ENCODE measurements at places on chromosomes 2 and 18.

- DNase-seq, result no peak
Observed at GRCh38 chr2:119429225-119429981, 2.3 kb upstream of the TMEM37 start.

DNA sequence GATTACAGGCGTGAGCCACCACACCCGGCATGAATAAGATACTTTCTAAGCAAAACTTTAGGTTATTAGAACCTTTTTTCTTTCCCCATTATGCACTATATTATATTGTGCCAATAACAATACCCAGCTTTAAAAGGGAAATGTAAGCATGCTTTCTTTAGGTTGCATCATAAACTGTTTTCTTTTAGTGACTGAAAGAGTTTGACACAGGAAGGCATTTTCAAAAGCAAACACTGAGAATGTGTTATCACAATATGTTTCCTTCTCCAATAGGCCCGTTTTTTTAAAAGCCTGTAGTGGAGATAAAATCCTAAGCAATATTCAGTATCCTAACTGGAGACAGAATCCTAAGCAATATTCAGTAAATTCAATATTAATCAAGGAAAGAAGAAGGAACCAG, 16.7 kb upstream of the EPB41L5 start:
- no peak for DNase-seq

DNA sequence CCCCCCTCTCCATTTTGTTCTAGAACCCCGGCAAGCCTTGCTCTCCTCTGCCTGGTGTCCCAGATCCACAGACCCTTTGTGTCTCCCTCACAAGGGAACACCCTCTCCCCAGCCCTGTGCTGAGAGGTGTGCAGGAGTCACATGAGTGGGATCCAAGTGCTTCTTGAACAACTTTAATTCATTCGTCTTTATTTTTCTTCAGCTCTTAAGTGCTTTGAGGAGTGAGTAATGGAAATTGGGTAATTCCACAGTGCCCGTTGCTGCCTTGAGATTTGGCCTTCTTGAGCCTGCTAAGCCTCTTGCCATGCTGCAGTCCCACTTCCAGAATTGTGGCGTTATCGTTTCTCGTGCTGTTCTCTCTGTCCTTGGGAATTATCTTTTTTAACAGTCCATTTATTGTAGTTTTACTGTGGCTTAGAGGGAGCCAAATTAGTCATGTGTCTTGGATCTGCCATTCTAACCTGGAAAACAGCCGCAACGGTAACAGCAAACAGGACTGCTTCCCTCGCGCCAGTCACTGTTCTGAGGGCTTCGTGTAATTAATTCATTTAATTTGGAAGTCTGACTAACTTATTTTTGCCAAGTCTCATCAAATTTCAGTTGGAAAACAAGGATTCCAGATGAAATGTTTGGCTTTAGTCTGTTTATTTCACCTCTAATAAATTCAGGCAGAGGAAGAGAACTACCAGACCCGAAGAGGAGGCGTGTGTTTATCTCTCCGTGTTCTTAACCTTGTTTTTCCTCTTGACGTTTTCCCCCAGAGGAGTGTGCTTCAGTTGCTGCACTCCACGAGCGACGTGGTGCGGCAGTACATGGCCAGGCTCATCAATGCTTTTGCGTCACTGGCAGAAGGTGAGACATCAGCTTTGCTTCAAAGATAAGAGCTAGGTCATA, 72.0 kb downstream of the ARMC9 start:
- DNase-seq, result no peak

DNA sequence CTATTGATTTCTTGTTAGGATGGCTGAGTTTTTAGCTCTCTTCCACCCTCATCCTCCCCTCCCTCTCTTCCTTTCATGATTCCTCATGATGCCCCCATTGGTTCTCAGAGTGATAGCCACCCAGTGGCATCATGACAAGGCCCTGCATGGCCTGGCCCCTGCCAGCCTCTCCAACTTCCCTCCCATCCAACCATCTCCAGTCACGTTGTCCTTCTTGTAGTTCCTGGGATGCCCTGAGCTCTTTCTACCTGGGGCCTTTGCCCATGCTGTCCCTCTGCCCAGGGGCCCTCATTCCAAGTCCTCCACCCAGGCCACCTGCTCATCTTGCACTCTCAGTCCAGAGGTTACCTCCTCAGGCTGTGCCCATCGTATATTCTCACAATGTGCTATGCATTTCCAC, 247.5 kb downstream of the TFCP2L1 start:
- no peak for DNase-seq

DNA sequence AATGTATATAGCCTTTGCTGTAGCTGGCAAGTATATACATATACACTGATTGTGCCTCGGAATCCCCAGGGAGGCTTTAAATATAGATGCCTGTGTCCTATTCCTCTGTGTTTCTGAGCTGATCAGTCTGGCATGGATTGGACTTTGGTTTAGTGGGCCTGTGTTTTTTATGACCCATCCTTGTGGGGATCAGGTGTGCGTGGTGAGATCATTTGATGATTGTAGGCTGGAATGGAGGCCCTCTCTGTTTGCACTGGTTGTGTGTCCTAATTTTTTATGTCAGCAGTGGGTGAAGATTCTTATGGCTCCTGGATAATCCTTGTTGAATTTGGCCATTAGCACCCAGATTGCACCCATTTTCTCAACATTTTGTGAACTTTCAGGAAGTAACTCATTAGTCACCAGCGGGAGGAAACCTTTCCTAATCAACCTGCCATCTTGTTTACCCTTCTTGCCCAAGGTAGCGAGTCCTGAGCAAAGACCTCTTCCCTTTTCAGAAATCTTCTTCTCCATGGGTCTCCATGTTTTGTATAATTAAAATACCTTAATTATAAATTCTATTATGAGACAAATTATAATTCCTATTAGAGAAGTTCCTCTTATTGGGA, 75.8 kb downstream of the UGGT1 start:
- DNase-seq, result no peak

GRCh38 chr2:84273406-84273805, 185.7 kb downstream of the SUCLG1 start:
- DNase-seq, result no peak

DNA sequence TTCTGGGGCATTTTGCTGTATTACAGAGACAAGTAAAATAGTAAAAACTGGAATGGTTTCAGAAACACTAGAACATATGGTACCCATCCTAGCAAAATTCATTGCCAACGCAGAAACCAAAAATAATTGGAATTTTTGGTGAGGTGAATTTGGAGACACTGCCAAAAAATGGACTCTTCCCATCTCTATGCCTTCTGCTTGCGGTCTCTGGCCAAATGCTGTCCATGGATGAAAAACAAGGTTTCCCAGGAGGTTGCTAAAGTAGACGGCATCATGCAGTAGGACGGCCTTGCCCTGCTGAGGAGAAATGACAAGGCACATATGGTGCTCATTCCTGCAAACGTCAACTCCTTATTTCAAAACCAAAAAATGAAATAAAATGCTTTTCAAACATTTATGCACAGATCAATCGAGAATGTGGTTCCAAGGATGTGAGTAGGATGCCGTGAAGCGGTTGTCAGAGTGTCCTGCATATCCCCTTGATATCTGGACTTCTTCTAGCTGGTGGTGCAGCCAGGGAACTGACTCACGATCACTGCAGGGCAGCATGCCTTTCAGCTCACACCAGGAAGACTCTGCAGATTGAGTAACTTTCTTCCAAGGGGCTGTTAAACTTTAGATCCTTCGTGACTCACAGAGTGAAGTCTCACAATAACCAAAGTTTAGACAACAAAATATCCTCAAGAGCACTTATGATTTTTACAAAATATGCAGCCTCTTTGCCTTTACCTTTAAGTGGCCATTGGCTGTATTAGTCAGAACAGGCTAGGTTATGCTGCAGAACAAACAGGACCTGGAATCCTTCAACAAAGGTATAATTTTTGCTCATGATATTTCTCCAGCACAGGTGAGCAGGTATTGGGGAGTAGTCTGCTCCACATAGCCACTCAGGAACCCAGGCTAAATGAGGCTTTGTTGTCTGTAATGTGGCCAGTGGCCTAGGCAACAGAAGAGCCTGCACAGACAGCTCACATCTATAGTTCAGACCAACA, 149.4 kb upstream of the NDUFV2 start:
- no peak for DNase-seq

- no peak for DNase-seq
Observed at GRCh38 chr2:7559791-7560190, 642.6 kb downstream of the RNF144A start.

- peak; percentile 96 for DNase-seq
Observed at GRCh38 chr2:13227578-13227977, 510.8 kb downstream of the TRIB2 start.

- no peak for DNase-seq
Observed at GRCh38 chr2:38474715-38475566, 97.9 kb upstream of the ATL2 start.

DNA sequence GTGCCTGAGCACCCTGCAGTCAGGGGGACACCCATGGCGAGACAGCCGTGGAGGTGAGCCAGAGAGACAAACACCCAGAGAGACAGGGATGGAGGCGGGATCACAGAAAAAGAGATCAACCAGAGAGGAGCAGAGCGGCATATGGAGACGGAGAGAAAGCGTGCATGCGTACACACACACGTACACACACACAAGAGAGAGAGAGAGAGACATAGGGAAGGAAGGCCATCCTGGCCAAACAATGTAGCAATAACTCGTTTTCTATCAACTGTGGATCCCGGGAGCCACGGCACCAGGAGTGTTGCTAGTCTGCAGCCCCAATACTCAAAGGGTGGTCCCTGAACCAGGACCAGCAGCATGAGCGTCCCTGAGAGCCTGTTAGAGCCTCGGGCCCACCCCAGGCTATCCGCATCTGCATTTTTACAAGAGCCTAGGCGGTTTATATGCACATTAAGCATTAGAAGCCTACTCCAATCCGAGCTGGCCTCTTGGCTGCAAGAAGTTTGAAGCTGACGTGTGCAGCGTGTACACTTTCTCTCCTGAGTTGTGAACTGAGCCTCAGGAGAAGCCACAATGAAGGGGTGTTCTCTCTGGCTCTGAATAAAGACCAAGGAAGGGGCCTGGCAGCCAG, 50.1 kb upstream of the MYCN start:
- DNase-seq, result no peak

GRCh38 chr2:16069933-16070647, 129.7 kb downstream of the MYCN start:
- DNase-seq, result no peak

- DNase-seq, result peak; percentile 92
Observed at GRCh38 chr2:2847209-2847676, 516.2 kb upstream of the MYT1L start.

DNA sequence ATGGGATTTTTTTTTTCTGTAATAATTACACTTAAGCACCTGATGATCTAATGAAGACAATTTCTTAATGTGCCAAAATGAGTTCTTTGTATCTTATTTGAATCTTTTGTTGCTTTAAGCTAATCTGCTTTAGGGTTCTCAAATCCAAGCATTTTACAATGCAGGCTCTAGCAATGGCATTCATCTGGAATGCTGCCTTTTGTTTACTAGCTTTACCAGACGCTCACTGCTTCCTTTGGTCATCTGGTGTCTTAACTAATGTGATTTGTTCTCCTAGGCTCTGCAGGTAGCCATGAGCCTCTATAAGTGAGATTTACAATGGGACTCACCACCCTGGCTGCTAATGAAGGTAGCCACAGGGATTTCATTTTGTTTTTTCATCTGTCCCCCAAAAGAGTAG, 100.3 kb downstream of the GREB1L start:
- no peak for DNase-seq

DNA sequence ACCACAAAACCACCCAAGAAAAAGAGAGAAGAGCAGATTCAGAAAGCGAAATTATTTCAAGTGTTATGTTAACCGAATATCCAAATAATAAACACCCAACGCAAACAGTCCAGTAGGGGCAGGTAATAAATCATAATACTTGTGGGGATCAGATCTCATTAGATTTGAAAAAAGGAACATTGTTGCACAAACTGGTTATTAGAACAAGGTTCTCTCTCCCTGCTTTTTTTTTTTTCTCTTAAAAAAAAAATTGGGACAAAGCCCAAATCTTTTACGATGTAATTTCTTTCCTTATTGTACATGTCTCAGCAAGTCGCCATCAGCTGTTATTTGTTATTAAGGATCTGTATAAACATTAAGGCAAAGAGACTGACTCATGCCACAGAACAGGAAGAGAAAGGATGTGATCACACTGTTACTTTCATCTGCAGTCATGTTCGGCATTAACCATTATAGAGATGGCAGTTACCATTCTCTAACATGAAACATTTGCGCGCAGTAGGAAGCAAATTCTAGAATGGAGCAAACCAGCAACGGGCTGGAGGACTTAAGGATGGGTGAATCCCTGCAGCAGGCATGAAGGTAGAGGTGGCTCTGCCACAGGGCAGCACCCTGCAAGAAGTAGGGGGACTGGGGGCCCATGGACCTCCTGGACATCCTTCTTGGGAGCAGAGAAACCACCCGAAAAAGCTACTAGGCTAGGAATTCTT, 42.0 kb downstream of the EPHA4 start:
- no peak for DNase-seq

GRCh38 chr2:105545730-105546627, 147.1 kb upstream of the FHL2 start:
- DNase-seq, result peak; percentile 36

GRCh38 chr2:23602116-23602515, 217.1 kb downstream of the KLHL29 start:
- DNase-seq, result no peak

GRCh38 chr18:75105551-75106254, 103.2 kb downstream of the PTGR3 start:
- DNase-seq, result no peak

DNA sequence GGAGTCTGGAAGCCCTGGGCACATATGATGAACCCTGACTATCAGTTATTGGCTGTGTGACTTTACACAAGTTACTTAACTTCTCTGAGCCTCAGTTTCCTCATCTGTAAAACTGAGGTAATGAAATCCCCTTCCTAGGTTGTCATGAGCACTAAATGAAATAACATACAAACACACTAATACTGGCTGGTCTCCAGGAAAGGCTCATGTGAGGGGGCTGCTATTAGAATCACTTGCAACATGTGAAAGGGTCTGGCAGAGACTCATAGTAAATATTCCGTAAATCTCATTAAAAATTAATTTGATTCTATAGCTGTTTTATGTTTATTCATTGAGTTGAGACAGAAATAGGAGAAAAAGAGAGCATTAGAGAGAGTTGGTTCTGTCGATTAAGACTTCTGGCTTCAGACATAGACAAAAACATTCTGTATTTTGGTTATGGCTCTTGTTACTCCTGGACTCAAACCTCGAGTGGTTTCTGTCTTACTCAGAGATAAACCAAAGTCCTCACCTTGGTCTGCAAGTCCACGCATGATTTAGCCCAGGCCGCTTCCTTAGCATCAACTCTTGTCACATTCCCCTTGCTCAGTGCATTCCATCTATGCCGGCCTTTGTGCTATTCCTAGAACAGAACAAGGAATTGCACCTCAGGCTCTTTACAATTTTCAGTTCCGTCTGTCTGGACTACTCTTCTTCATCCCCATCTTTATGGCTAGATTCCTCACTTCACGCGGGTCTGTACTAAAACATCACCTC, 139.1 kb downstream of the NXPH2 start:
- DNase-seq, result no peak

GRCh38 chr18:36668349-36668748, 160.5 kb downstream of the TPGS2 start:
- no peak for DNase-seq

DNA sequence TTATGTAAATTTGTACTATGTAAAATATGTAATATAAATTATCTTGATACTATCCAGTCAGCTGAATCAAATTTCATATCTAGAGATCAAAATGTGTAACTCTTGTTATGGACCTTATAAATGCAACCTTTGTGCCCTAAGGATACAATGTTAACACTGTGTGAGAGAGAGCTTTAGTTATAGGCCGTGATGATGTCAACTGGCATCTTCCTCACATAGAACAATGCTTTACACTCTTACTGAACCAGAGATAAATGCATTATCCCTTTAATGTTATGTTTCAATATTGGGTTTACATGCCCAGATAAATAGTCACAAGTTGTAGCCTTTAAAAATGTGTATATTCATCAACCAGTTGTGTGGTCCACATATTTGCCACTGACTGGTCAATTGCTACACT, 115.1 kb downstream of the KCNJ3 start:
- DNase-seq, result no peak

Measured in SHP77 treated with DMSO at 0.1 percent for 48 hours (cell line).